ENCODE measurements at places on chromosomes 3 and 15.

DNA sequence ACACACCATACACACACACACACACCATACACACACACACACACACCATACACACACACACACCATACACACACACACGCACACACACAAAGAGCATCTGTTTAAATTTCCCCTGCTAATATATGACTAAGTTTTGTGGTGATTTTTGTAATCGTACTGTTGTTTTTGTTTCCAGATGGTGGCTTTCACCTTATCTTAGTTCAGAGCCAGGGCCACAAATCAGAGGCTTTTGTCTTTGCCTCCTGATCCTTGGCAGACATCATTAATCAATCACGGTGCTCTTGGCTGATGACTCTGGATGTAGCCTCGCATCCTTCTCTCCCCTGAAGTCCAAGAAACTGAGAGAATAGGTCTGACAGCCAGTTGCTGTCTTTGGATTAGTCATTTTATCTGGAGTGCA is 52.1 kb downstream of the EDEM1 start:
- DNase-seq: no peak

DNA sequence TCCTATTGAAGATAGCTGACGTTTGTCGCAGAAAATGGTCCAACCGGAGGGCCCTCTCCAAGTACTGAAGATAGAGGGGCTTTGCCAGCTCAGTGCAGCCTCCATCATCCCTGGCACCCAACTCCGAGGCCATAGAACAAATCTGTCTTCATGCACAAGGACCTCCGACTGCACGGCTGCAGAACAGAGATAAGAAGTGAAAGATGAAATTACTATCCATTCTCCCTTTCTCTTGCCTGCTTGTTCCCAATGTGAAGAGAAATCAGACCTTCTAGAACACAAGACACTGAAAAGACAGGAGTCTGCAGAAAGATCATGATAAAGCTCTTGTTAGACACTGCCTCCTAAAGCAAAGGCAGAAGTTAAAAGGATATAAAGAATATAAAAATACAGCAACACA is 19.9 kb downstream of the INO80 start:
- no peak for DNase-seq

- DNase-seq: peak; percentile 80
These were observed 13.3 kb upstream of the THUMPD3 start for GRCh38 chr3:9349321-9350117.

DNA sequence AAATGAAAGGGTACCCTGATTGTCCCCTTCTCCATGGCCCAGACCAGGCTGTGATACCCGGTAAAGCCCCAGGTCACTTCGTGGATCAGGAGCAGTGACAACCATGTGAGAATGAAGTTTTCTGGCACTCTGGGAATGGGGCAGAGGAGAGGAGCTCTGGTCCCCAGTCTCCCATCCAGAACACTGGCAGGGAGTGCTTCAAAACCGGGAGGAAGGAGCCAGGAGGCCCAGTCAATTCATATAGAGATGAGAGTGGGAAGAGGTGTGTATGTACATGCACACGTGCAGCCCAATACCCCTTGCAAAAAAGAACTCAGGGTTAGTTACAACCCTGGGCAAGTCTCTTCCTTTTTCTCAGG is 101.4 kb upstream of the TLE3 start:
- DNase-seq: no peak

DNA sequence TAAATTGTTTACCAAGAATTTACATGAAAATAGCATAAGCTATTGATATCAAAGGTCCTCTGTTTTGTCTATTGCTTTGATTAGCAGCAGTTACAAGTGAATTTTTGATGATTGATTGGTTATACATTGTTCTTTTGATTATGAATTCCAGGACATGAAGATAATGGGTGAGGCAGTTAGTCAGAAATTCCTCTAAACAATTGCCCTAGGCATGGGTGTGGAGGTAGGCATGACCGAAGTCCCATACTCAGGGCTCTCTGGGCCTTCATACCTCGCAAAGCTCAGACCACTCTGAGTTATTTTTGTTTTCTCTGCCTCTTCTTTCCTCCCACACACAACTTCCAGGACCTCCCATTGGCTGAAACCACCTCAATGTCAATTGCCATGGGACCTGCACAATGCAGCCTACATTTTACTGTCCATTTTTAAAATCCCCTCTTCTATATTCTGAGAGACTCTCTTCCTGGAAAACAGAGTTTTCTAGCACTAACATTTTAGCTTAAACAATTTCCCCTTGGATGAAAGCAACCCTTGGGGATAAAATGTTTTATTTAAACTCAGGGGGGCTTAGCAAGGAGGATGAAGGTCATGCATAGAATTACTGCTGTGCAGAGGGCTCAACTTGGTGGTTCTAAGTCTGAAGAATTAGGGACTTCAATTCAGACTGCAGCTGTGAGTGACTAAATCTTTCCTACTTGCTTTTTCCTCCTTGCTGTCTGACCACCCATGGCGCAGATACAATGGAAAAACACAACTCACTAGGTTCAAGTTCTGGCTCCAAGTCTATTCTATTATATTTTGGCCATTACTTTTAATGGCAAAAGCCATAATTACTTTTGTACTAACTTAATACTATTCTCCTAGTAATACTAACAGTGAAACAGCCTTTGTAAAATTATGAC is 594.8 kb downstream of the NTRK3 start:
- no peak for DNase-seq

- DNase-seq: no peak
These were observed 121.4 kb downstream of the VGLL4 start for GRCh38 chr3:11522398-11522715.

DNA sequence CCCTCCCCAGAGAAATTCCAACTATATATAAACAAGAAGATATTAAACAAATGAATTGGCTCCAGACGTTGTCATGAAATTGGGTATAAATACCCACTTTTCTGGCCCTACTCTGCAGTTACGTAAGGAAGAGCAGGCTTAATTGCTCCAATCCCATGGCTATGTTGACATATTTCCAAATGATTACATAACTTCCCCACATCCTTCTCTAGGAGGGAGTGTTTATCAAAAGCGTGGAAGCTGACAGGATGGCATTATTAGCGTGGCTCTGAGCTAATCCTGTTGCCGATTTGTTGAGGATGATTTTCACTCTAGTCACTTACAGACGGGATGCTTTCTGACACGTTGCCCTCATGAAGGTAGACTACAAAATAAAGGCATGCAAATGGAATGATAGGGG is 347.5 kb upstream of the TMCO5A start:
- DNase-seq: peak; percentile 1

DNA sequence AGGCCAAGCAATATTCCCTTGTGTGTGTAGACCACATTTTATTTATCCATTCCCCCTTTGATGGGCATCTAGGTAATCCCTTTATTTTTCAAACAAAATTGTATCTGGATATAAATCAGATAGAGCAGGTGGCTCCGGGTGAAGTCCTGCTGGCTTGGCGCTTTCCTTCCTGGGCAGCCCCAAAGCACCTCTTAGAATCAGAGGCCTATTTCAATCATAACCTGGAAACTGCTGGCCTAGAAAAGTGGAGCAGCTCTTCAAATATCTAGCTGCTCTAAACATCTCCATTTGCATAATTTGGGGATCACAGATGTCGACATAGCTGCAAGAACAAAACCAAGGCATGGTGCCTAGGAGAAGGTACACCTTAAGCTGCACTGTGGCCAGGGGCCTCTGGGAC is 40.2 kb downstream of the RASGRF1 start:
- DNase-seq: no peak

- no peak for DNase-seq
These were observed 409.8 kb downstream of the FGF12 start for GRCh38 chr3:192317564-192317963.

DNA sequence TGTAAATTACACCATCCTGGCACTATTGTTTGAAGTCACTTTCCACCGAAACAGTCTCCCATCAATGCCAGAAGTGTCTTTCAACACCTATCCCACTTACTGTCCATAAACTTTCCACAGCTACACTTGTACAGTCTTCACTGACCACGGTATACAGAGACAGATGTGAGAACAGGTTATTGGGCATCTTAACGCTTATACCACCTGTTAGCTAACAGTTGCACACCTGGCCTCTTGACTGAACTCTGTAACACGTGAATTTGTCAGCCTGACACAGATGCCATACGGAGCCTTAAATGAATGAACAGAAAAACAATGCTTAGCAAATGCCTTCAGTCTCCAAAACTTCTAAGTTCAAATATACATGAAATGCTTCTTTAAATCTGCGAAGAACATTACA is 440.5 kb downstream of the SHQ1 start:
- no peak for DNase-seq

DNA sequence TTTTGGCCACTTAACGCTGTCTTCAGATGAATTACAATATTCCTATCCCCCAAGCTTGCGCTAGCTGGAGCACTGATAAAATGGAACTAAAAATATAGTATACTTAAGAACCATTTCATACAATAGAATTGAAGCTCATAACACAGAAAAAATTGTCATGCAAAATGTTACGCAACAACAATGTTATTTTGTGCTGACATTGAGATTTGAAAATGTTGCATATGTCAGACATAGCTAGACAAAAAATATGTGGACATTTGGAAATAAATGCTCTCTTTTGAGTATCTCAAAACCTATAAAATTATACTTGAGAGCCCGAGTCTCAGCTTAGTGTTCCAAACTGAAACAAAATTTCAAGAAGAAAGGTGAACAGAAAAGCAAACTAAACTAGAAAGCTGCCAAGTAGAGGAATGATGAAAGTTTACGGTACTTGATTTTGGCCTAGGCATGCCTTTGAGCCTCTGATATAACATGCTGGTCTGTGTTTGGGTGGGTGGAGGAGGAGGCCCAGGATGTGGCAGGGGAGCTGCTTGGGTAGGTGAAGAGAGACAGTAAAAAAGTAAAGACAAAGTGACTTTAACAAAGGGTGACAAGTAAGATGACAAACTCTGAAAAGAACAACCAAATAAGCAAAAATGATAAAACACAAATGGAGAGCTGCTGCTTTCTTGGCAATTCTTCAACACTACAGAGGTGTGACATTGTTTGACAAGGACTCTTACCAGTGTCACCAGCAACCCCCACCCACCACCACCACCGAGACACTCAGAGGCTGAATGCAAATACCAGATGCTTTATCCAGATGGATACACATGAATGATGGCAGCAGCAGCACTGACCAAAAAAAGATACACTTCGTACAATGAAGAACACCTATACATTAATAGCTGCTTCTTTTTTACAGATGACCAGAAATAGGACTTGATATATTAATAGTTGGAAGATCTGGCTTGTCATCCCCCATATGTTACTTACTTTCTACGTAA is 129.3 kb upstream of the FEZF2 start:
- DNase-seq: no peak

All from dermis blood vessel endothelial cell (primary cell).